ENCODE measurements at places on chromosomes 4 and X. TPM values are rescaled to one million over a fixed set of nuclear protein-coding genes. Genes with fewer than 3 reads are reported as not detected.

Gene SSX1
- total RNA-seq = not detected

GRCh38 chrX:16770970-16771482 lies 15.2 kb upstream of the TXLNG start:
- ATAC-seq = peak; percentile 19

Gene PDGFRA
- total RNA-seq = 0.11 TPM

DNA sequence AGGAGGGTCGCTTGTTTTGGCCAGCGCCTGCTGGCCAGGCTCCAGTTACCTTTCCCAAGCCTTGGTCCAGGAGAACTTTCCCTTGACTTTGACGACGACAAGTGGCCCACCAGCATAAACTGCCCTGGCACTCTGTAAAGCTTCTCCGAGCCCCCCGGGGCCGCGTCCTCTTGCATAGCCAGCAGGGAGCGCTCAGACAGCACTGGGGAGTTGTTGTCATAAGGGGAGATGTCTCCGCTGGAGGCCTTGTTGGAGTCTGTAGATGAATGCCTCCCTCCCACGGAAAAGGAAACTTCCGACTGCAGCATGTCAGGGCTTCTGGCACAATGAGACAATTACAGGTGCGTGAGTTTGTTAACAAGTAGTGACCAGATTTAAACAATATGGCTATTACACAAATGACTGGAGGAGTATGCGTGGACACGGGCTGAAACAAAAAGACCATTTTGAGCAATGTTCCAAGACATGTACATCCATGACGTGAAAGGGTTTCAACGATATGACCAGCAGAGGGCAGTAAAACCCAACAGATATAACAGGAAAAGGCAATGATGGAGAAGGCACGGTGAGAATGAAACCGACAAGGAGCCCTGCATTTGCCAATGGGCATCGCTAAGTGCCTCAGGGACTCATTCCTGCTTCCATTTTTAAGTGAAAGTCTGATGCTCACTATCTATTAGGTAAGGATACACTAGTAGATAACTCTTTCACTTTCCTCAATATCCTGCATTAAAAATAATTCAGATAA lies 33.0 kb downstream of the HCCS start:
- peak; percentile 85 for ATAC-seq

DNA sequence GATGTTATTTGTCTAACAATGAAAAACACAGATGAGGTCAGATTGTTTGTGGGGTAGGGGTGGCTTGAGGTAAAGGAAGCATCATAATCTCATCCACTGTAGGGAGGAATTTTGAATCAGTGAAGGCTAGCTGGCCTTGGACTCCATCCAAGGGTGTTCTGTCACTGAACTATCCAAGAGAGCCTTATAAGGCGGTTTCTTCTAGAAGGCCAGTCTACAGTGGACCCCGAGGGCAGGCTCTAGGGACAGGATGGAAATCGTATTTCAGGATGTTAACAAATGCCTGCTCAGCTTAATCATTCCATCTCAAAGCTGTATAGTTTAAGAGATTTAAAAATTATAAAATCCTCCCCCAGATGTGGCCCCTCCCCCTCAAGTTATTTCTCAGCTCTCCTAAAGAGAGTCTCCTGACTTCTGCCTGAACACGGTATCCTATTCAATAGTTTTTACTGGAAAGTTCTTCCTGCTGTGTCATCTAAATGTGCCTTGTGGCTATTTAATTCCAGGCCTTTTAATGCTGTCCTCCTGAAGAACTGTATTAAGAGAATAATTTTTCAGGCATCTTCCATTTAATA lies 8.0 kb downstream of the IGFBP7 start:
- ATAC-seq = peak; percentile 75

DNA sequence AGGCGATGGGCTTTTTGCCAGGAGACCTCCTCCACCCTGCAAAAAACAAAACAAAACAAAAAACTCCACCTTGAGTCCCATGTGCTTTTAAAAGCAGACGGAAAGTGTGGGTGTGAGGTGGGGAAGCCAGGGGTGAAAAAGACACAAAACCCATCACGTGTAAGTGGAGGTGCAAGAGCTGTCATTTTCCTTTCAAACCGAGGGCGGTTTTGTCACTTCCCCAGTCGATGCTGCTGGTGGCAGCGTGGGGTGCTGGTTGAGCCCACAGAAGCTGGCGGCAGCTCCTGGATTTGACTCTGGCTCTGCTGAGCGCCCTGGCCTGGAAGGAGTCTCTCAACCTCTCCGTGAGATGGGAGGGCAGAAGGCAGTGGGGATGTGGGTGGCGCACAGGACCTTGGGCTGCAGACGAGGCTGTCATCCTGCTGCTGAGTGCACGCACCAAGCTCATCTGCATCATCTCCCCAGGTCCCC lies 110.0 kb downstream of the PSAPL1 start:
- no peak for ATAC-seq

DNA sequence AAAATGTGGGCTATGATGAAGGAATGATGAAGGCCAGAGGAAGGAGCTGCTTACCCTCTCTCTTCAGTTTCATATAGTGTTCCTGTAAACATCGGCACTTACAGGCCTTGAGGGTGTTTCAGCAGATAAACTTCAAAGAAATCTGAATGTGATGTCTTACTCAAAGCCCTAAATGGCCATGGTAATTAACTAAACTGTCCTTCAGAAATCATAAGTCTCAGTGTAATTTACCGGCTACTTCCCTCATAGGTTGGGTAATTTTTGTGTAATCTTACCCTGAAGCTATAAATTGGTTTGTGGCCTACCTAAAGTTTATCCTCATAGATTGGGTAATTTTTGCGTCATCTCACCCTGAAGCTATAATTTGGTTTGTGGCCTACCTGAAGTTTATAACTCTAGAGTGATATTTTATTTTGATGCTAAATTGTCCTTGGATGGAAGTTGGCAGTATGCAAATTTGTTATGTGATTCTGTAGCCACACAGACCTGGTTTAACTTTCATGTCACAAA lies 2700.3 kb downstream of the ARAP2 start:
- ATAC-seq = no peak

DNA sequence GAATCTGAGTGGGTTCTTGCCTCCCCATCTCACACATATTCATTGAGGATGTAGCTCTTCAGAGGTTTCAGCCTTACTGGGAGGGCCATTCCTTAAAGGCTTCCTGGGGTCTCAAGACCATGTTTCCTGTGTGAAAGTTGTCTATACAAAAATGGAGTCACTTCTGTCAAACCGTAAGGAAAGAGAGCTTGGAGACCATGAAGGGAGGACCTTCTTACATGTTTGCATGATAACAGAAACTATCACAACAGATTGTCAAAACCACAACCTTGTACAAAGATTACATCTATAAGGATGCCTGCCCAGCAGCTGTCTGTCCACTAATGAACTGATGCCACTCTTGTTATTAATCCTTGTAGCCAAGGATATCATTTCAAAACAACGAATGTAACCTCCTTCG lies 139.3 kb downstream of the PDE5A start:
- no peak for ATAC-seq

DNA sequence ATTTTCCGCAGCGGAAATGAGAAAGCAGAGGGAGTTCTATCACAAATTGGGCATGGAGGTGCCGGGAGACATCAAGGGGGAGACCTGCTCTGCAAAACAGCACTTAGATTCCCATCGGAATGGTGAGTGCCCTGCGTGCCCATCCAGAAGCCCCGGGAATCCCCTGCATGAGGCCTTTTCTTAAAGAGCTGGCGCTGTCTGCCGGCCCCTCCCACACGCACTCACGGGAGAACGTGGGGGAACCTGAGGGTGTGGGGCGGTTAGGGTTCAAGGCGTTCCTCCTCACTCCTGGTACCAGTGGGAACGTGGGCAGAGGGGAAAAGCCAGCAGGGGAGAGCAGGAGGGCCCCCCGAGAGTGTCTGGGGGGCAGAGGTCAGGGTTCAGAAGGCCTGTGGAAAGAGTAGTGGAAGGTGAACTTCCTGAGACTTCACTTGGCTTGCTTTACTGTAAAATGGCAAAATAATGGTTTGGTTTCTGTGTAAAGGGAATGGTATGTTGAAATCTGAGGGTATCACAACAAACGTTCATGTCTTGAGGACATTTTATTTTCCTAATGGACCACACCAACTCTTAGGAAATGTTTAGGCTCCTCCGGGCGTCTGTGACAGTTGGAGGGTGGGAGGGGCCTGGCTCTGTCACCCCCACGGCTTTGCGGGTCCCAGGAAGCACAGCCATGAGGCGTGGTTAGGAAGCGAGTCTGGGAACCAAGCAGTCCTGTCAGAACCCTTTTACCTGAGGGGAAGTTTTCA lies 38.0 kb downstream of the PCGF3 start:
- no peak for ATAC-seq

GRCh38 chr4:99998062-99998867 lies 48.2 kb upstream of the H2AZ1 start:
- no peak for ATAC-seq

DNA sequence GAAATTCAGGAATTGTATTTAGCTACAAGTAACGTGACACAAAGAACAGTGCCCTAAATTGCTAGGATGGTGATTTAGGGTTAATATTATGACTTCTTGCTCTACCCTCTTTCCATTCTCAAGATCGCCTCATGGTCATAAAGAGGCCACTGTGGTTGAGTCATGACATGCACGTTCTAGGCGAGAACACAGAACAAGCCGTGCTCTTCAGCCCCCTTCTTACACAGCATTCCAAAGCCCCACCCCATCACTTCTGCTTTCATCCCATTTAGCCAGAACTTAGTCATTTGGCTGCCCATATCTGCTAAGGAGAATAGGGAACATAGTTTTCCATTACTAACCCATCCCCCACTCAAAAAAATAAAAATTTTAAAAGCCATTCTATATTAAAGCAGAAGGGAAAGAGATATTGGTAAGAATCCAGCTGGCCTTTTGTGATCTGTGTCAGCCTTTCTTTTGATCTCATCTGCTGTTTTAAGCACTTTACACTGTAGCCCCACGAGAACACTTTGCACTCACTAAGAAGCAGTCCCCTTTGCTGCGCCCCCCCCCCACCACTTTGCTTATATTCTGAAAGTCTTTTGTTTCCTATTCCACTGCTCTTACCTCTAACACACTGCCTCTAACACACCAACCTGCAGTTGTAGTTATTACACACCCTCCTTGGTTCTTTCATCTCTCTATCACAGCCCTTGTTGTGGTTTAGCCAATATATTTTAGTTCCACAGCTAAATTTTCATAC lies 28.4 kb downstream of the NPNT start:
- no peak for ATAC-seq

GRCh38 chr4:17194586-17194985 lies 296.1 kb upstream of the LDB2 start:
- ATAC-seq = no peak

- no peak for ATAC-seq
These were observed 56.4 kb downstream of the SPCS3 start for GRCh38 chr4:176376032-176376614.

DNA sequence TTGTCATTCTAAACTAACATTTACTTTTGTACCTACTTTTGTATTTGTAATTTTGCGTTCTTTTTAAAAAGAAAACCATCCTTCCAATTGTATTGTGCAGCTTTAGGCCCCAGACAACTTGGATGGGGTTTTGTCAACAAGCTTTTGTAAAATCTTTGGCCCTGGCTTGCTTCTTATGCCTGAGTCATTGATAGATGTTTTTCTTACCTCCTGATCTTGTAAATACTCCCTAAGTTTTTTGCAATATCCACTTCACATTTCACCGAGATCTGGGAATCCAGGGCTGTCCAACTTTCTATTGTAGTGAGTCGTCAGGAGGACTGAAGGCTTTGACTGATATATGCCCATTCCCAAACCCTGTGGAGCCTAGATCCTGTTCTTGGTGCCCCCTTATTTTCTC lies 126.9 kb upstream of the GUCY1A1 start:
- ATAC-seq = no peak

Gene MTTP
- total RNA-seq = 1.6 TPM

DNA sequence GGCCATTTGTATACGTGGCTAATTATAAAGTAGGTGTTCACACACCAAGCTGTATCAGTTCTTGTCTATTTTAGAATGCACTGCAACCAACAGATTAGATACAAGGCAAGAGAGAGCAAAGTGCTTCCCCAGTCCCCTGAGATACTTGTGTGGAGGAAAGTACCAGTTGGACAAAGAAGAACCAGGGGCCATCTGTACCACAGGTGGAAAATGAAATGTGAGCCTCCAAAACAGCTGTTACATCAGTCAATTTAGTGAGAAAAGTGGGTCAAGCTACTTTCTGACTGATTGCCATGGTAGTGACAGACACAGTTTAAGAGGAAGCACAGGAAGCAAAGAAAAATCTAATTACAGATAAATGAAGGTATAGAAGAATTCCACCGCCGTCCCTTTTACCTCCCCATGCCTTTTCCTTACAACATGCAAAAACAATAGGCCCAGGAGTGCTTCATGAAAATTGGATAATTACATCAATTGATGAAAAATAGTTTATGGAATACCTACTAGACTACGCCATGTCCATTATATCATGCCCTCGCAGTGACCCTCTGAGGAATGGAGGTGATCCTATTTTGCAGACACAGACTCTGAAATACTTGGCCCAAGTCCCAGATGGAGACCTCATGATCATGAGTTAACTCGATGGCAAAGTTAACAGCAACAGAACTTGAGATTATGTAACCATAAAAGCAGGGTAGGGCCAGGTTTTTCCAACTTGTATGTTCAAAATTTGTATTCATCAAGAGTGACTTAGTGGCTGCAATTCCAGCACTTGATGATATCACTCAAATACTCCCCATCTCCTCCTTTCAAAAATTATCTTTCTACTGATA lies 15.8 kb downstream of the SMPX start:
- ATAC-seq = no peak

Gene ZNF157
- total RNA-seq = 0.82 TPM

DNA sequence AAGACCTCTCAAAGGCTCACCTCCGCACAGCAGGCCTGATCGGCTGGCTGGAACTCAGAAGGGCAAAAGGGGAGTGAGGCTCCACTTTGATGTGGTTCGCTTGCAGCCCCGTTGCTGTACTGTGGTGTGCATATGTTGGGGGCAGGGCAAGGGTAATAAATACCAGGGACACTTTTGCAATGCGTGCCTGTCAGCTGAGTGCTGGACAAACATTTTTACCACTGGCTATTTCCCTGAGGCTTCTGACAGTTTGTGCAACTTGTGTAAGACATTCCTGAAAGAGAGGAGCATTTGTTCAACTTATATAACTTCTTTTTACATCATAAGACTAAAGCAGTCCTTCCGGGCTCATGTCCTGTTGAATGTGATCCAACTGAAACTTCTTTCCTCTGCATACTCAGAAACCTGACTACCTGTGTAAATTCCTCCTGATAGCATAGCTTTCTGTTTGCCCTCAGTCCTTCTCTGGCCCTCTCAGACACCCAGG lies 82.3 kb downstream of the SPRY1 start:
- ATAC-seq = no peak

Gene CPE
- total RNA-seq = 394 TPM

DNA sequence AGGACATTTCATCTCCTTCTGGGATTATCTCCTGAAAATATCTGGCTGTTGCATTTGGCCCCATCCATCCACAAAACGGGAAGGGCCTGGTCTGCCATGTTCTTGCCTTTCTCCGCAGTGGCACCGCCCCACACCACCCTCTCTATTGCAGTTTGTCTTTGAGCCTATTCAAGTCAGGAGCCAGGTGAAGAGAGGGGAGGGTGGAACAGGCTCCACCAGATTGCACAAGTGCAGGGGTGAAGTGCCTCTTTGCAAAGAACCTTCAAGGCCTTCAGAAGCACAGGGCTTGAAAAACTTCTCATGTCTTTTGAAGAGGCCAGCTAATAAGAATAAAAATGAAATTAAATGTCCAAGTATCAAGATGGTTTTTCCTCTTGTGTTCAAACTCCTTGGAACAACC lies 28.7 kb downstream of the RS1 start:
- ATAC-seq = no peak

Gene CPZ
- 1.4 TPM for total RNA-seq

- ATAC-seq = no peak
These were observed 31.2 kb downstream of the PHEX start for GRCh38 chrX:22063284-22063683.

Measured in motor neuron (in vitro differentiated cells).